Putamen (tissue), 1 donor: ENCODE measurements at places on chromosomes 4 and X.

DNA sequence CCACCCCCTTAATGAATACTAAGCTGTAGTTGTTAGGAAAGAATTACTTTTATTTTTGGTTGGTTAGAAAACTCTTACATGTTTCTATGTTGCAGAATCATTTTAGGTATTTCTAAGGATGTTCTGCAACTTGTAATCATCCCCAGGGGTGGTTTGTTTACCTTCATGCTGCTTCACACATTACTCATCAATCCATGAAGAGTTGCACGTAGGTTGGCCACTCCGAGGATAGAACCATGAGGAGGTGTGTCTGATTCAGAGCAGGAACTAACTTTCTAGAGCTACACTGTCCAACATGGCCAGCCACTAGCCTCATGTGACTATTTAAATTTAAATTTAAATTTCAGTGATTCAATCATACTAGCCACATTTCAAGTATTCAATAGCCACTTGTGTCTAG is 127.2 kb upstream of the FRMPD4 start:
- DNase-seq = no peak

DNA sequence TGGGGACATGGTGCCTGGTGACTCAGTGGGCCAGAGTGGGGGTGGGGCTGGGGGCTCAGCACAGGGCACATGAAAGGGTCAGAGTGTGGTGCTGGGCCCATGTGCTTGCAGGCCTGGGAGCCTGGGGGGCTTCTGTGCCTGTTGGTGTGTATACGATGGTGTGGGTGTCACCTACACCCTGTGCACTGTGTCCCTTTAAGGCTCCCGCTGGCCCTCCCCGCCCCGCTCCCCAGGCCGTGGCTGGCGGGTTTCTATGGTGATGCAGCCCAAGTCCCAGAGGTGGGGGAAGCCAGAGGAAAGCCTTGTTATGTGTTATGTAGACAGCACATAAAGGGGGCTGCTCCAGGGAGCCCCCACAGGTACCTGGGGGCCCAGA is 5.5 kb downstream of the L1CAM start:
- no peak for DNase-seq

- DNase-seq = no peak
These were observed 191.4 kb downstream of the GBA3 start for GRCh38 chr4:22884157-22884556.

GRCh38 chr4:156313497-156313896 is 359.8 kb upstream of the CTSO start:
- DNase-seq = no peak

GRCh38 chr4:26048950-26049349 is 134.9 kb downstream of the SMIM20 start:
- DNase-seq = no peak

DNA sequence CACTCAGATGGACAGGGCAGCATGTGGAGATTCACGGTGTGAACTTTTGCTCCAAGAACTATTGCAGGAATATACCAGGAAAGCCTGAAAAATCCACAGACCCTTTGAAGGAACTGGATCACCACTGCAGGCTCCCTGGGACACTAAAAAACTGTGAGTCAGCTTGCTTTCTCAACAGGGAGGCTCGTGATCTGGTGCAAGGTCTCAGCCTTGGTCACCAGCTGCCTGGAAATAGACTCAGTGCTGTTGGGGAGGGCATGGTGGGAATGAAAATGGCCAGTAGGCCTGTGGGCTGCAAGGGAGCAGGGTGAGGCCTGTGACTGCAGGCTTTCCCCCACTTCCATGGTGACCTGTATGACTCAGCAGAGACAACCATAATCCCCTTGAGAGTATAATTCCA is 426.4 kb upstream of the RPS6KA3 start:
- DNase-seq = no peak

DNA sequence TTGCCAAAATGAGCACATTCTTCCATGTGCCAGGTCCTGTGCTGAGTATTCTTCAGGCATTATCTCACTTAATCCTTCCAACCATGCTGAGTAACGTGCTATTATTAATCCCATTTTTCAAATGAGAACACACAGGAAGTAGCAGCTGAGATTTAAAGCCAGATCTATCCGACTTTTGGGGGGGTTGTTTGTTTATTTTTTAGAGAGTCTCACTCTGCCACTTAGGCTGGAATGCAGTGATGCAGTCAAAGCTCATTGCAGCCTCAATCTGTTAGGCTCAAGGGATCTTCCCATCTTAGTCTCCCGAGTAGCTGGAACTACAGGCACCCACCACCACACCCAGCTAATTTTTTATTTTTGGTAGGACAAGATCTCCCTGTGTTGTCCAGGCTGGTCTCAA is 55.5 kb upstream of the TRIM2 start:
- no peak for DNase-seq
